ENCODE measurements at places on chromosomes 1 and 21. TPM values are rescaled to one million over a fixed set of nuclear protein-coding genes. Genes with fewer than 3 reads are reported as not detected.

The HORMAD1 gene
- 0.65 TPM for total RNA-seq

GRCh38 chr1:173429471-173430402, 47.4 kb upstream of the PRDX6 start:
- DNase-seq: peak; percentile 97

The RHEX gene
- 1.8 TPM for total RNA-seq

GRCh38 chr1:70666381-70667140, 255.5 kb downstream of the CTH start:
- DNase-seq: no peak

DNA sequence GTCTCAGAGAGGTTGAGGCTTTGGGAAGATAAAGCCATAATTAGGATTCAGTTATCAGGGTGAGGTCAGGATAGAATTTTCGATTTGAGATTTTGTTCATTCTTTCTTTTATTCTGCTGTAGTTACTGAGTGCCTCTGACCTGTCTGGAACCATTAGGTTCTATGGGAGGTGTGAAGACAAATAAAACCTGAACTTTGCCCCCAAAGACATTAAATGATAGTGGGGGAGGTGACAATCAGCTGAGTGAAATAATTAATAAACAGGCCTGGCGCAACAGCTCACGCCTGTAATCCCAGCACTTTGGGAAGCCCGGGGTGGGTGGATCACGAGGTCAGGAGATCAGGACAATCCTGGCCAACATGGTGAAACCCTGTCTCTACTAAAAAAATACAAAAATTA, 55.0 kb upstream of the SPATA6 start:
- no peak for DNase-seq

The CNST gene
- total RNA-seq: 27.9 TPM

DNA sequence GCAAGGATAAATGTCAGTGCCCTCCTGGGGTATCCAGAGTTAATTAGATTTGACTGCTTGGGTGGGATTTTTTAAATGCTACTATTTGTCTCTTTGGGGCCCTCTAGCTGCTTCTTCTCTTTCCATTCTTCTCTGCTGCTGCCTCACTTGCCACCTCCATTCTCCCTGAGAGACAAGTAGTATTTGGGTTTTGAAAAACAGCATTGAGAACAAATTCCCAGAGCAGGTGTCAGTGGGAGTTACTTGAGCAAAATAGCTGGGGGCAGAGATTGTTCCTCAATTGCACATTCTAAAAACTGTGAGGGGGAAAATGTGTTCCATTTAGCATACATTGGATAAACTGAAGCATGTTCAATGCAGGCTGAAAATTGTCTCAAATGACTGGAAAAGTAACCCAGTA, 286.5 kb downstream of the CACNA1E start:
- DNase-seq: no peak

GRCh38 chr1:9294910-9295636, 2.4 kb downstream of the SPSB1 start:
- DNase-seq: no peak

The HMGCS2 gene
- not detected for total RNA-seq

The DMBX1 gene
- not detected for total RNA-seq

The FCRL4 gene
- not detected for total RNA-seq

DNA sequence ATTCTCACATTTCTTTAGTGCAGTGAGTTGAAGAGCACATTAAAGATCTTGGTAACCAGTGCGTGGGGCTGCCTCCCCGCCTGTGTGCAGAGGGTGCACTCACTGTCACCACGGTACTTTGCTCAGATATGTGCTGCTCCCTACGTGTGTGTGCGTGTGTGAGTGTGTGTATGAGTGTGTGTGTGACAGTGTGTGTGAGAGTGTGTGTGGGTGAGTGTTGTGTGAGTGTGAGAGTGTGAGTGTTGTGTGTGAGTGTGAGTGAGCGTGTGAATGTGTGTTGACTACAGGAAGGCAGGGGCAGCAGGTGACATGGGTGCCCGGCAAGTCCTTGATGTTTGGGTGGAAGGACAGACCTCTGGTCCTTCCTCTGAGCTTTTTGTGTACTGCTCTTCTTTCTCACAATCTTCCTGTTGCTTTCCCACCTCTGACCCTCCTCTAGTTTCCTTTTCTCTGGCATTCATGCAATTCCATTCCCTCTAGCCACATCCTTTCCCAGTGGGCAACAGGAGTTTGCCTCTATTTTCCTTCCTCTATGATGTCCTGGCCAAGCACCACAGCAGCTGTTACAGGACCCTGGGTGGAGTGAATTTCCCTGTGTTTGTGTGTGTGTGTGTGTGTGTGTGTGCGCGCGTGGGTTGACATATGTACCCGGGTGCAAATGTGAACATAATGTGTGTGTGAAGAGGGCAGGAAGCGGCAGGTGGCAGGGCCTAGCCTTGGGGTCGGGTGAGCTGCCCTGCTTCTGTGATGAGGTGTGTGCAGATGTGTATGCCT, 19.8 kb downstream of the LHX4 start:
- DNase-seq: peak; percentile 16

GRCh38 chr1:8201331-8201861, 116.5 kb upstream of the SLC45A1 start:
- peak; percentile 66 for DNase-seq

- DNase-seq: no peak
These were observed 5.6 kb downstream of the AIRE start for GRCh38 chr21:44291078-44291935.

GRCh38 chr21:40516335-40516734, 330.6 kb downstream of the DSCAM start:
- no peak for DNase-seq

DNA sequence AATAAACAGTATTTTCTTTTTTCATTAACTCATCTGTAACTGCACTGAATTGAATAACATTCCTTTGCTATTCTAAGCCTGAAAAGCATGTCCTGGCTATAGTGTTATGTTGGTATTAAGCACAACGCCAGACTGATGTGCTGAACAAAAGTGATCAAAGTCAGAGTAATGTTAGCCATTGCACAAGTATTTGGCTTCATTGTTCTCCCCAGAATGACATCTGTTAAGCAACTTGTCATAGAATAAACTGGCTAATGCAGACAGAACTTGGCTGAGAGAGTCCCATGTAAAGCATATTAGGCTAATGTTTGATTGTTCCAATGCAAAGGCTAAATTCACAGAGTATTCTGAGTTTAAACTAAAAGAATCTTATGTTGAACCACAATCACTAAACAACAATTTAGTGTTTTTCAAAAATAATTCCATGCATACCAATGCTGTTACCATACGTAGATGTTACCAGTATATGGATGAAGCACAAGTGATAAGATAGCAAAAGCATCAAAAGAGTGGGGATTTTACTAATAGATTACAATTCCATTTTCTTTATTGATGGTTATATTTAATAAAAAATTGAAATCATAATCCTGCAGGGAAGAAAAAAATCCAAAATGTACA, 235.3 kb upstream of the DMRTA2 start:
- DNase-seq: no peak

The ADCY10 gene
- total RNA-seq: 0.38 TPM

The PLCH2 gene
- 1.0 TPM for total RNA-seq

GRCh38 chr21:17900990-17901385, 81.8 kb upstream of the C21orf91 start:
- no peak for DNase-seq

DNA sequence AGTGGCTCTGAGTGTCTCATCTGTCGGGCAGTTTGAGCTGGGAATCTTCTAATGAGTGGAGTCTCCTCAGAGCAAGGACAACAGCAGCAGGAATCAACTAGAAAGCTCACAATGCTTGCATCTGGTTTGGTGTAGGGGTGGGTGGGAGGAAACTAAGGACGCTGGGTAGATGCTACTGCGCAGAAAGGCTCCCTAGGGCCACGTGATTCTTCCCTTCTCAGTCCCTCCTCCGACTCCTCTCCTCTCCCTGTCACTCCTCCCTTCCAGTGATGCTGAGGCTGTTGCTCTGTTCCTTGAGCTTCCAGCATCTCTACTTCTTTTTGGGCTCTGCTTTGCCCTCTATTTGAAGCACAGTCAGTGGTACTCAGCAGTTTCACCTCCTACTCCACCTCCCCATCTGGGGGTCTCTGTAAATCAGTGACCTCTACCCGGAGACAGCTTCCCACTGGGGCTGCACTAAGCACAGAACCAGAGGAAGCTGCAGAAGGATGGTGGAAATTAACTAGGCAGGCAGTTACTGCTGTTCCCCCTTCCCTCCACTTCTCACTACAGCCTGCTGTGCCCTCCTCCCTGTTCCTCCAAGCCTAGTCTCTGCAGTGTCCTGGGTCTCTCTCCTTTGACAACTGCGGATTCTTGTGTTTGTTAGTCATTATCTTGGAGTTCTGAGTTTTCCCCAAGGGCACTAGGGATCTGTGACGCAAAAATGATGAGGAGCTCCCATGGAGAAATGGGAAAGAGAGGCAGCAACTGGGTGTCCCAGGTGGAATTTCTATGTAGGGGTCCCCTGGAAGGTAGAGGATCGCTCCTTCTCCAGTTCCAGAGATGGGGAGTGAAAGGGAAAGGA, 5.8 kb downstream of the LINGO4 start:
- no peak for DNase-seq

The BRDT gene
- total RNA-seq: not detected

GRCh38 chr21:36166705-36167104, 10.1 kb downstream of the DOP1B start:
- peak; percentile 45 for DNase-seq

DNA sequence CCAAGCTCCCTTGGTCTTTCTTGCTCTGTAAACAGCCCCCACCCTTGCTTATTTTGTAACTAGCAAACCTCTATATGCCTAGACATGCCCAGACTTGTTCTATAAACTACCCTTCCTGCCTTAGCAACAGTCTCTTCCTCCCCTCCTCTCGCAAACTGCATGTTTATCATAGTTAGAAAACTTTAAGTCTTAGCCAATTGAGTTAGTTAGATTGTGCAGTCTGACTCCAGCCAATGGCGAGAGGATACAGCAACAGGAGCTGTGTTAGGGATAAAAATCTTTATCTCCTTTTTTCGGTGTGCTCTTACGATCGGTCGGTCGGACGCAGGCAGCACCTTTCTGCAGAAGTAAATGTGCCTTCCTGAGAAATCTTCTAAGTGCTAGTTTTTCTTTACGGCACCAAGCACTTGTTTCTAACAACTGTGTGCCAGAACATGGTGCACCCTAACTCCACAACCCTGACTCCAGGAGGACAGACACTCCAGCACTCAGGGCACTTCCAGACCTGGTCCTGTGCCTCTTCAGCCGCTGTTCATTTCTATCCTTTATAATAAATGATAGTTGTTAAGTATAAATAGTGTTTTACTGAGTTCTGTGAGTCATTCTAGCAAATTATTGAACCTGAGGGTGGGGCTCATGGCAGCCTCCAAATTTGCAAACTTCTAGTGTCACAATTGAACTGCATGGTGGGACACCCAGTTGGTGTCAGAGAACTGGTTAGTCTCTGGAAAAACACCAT, 25.7 kb upstream of the GNG4 start:
- no peak for DNase-seq

- DNase-seq: no peak
These were observed 19.4 kb downstream of the LRP8 start for GRCh38 chr1:53308506-53308905.

DNA sequence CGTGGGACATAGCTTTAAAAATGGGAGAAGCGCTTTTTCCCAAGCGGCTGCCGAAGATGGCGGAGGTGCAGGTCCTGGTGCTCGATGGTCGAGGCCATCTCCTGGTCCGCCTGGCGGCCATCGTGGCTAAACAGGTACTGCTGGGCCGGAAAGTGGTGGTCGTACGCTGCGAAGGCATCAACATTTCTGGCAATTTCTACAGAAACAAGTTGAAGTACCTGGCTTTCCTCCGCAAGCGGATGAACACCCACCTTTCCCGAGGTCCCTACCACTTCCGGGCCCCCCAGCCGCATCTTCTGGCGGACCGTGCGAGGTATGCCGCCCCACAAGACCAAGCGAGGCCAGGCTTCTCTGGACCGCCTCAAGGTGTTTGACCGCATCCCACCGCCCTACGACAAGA, 245.5 kb downstream of the MRPL39 start:
- DNase-seq: peak; percentile 69

Data from posterior vena cava (tissue), 2 donors.